Stomach (tissue), 19 donors: ENCODE measurements at places on chromosomes 7 and 10.
A peak's percentile ranks its signal among the peaks of the same experiment; 100 is the strongest.

- no peaks in the 10 kb centered on the region for H3K27me3 ChIP-seq
- H3K36me3 ChIP-seq = no peaks in the 10 kb centered on the region
- DNase-seq = no peak
- no peak overlapping the region for H3K4me3 ChIP-seq
- H3K4me1 ChIP-seq = peaks cover 5% of the 10 kb centered on the region
These were observed 19.2 kb upstream of the TNRC18 start for GRCh38 chr7:5442757-5443305.

DNA sequence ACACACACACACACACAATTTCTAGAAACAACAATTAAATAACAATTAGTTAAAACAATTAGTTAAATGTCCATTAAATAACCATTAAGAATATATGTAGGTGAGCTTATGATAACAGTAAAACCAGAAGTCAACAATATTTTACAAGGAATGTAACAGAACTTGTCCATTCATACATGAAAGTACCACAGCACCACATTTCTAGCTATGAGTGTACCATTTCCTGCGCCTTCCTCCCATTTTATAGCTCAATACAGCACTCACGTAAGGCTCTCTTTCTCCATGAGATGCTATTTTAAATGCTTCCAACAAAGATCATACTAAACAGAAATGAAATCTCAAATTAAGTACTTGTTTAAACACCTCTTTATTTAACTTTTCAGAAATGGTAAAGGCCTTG, 367.3 kb upstream of the ZWINT start:
- H3K4me1 ChIP-seq = no peaks in the 10 kb centered on the region
- H3K36me3 ChIP-seq = no peaks in the 10 kb centered on the region
- no peak for DNase-seq
- H3K27ac ChIP-seq = no peak overlapping the region

- H3K4me1 ChIP-seq = peaks cover 15% of the 10 kb centered on the region
- no peaks in the 10 kb centered on the region for H3K36me3 ChIP-seq
- H3K4me3 ChIP-seq = no peak overlapping the region
- H3K27ac ChIP-seq = peak overlapping the region; percentile 1
- no peak for DNase-seq
These were observed 25.2 kb upstream of the ITGB1 start for GRCh38 chr10:32982911-32983909.

DNA sequence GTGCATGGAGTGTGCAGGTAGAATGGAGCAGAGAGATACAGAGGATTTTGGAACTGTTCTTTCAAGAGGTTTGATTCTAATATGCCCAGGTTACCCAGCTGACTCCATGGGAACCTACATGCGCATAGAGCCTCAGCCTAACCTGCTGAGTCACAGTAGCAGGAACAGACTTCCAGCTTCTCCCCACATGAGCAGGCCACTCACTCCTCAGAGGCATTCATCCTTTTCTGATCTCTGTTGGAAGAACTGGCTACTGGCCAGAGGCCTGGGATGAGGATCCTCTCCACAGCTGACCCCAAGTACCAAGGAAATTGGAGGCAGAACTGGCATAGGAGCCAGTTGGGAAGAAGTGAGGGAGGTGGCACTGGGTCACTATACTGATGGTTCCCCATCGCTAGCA, 17.9 kb upstream of the CCSER2 start:
- no peaks in the 10 kb centered on the region for H3K36me3 ChIP-seq
- H3K4me3 ChIP-seq = no peak overlapping the region
- H3K27ac ChIP-seq = no peak overlapping the region
- H3K27me3 ChIP-seq = no peaks in the 10 kb centered on the region

DNA sequence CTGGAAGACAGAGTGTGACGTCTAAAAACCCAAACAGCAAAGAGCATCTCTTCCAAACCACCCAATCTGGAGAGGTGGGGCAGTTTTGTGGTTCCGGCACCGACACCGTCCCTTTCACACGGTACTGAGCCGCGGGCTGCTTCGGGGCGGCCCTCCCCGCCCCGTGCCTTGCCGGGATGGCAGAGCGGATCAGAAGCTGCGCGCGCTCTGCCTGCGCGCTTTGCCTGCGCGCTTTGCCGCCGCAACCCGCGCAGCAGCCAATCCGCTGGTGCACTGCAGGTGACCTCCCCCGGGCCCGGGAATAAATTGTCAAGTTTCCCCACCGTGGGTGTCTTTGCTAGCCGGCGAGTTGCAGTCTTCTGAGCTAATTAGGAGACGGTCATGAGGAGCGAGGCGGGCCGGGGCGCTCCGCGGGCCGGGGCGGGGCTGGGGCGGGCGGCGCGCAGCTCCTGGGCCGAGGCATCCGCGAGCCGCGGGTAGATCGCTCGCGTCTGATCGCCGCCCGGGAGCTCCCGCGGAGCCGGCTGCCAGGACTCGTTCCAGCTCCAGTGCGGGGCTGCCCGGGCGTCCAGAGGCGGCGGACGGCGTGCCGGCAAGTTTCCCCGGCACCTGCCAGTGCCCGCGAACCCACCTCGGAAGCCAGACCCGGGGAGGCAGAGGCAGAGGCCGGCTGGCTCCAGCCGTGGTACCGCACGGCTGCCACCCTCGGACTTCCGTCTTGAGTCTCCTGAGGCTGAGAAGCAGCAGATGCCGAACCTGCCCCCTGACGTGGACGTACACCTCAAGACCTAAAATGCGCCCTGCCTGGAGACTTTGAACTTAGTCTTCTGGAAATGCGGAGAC, 536.0 kb upstream of the GALNT17 start:
- peak; percentile 33 for DNase-seq
- no peak overlapping the region for H3K27ac ChIP-seq
- peak overlapping the region; percentile 51 for H3K4me3 ChIP-seq
- H3K27me3 ChIP-seq = no peaks in the 10 kb centered on the region
- no peaks in the 10 kb centered on the region for H3K36me3 ChIP-seq
- peaks cover 12% of the 10 kb centered on the region for H3K4me1 ChIP-seq

DNA sequence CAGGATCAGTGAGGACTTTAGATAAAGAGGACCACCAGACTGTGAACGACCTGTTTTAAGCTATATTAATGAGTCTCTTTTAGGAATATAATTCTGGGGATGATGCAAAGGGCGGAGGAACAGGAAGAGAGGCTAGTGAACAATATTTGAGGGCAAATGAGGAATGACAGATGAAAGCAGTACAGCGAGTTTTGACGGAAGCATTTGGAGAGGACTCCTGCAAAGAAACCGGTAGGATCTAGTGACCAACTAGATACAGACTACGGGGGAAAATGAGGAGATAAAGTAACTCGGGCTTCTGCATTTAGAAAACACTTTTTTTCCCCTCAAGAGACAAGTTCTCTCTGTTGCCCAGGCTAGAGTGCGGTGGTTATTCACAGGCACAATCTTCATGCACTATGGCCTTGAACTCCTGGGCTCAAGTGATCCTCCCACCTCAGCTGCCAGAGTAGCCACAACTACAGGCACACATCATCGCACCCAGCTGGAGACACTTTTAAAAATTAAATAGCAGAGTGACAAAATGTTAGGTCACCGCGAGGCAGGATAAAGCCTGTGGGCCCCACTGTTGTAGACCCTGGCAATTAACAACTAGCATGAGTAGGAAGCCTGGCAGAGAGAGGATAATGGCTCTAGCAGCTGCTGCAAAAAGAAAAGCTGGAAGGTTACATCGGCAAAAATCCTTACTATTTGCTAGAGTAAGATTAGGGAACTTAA, 143.2 kb downstream of the SRPK2 start:
- H3K4me3 ChIP-seq = no peak overlapping the region
- H3K27me3 ChIP-seq = no peaks in the 10 kb centered on the region

- DNase-seq = no peak
- no peak overlapping the region for H3K27ac ChIP-seq
- no peaks in the 10 kb centered on the region for H3K27me3 ChIP-seq
- no peaks in the 10 kb centered on the region for H3K4me1 ChIP-seq
- no peak overlapping the region for H3K4me3 ChIP-seq
These were observed 31.9 kb upstream of the AHR start for GRCh38 chr7:17266565-17266964.

GRCh38 chr10:114970515-114970914, 32.5 kb downstream of the TRUB1 start:
- no peak overlapping the region for H3K27ac ChIP-seq
- H3K4me3 ChIP-seq = no peak overlapping the region
- no peaks in the 10 kb centered on the region for H3K4me1 ChIP-seq
- H3K27me3 ChIP-seq = no peaks in the 10 kb centered on the region
- H3K36me3 ChIP-seq = peaks cover 19% of the 10 kb centered on the region

DNA sequence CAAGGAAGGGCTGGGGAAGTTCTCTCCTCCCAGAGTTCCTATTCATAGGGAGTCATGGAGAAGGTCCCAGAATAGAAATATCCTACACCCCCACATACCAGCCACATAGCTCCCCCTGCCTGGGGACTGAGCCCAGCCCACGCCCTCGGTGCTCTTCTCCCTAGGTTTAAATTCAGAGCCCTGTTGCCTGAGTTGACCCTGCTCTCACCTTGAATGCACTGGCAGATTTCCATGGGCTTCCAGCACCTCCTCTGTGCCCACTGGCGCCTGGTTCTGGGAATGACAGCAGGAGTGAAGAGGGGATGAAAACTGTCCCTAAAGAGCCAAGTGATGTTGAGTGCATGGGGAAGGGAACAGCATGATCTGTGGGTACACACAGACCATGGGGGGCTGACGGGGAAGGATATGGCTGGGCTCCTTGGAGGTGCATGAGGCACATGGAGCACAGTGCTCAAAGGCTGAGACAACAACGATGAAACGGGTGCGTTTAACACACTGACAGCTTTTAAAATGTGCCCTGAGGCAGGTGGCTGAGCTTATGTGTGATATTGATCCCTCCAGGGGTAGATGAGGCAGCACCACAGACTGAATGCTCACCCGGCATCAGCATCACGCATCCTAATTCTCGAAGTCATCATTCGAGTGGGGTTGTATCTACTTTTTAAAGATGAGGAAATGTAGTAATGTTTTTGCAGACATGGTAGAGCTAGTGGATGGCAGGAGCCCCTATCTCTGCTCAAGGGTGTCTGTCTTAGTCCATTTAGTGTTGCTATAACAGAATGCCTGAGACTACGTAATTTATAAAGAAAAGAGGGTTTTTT, 53.7 kb upstream of the IGFBP3 start:
- H3K36me3 ChIP-seq = no peaks in the 10 kb centered on the region
- DNase-seq = no peak
- peaks cover 17% of the 10 kb centered on the region for H3K4me1 ChIP-seq
- H3K4me3 ChIP-seq = no peak overlapping the region
- H3K27ac ChIP-seq = no peak overlapping the region

GRCh38 chr7:148723846-148724245, 25.1 kb downstream of the CUL1 start:
- no peak for DNase-seq
- no peaks in the 10 kb centered on the region for H3K36me3 ChIP-seq
- H3K4me1 ChIP-seq = peaks cover 97% of the 10 kb centered on the region
- no peak overlapping the region for H3K4me3 ChIP-seq

DNA sequence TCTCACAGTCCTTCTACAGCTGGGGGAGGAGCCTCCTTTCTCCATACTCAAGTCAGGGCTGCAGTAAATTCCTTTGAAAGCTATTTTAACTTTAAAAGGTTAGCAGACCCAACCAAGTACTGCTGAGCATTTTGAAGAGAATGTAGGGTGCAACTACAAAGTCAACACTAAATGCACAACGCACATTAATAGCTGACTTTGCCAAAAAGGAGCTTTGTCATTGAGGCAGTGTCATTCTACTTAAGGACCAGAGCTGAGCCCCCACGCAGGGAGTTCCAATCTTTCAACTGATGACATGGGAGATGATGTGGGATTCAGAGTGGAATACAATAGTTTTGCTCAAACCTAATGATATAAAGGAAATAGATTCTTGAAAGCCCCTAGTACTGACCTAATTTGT, 20.3 kb downstream of the TECTB start:
- H3K27me3 ChIP-seq = no peaks in the 10 kb centered on the region
- H3K27ac ChIP-seq = no peak overlapping the region
- no peaks in the 10 kb centered on the region for H3K4me1 ChIP-seq
- H3K4me3 ChIP-seq = no peak overlapping the region
- H3K36me3 ChIP-seq = no peaks in the 10 kb centered on the region
- no peak for DNase-seq

DNA sequence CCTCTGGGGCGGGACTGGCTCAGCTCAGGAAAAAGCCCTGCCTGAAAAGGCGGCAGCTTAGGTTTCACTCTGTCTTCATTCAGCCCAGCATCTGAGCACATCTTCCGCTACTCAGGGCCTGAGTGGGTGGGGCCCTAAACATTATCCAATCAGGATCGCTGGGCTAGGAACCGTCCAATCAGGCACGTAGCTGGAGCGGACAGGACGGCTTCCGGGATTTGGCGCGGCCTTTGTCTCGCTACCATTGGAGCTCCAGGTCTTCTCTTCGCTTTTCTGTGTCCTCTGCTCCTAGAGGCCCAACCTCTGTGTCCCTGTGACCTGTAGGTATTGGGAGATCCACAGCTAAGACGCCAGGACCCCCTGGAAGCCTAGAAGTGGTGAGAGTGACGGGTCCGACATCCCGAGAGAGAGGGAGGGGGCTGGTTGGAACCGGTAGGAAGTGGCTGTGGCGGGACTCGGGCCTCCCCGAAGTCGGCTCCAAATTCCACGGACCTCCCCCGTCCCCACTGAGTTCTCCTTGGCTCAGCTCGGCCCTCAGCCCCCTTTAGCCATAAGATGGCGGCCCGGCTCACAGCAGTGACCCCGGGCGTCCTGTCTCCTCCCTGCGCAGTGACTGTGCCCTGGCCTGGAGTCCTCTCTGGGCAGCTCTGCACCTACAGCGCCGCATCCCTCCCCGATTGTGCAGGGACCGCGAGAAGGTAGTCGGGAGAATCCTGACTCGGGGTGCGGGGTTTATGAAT, 99.1 kb downstream of the ZNF680 start:
- no peaks in the 10 kb centered on the region for H3K36me3 ChIP-seq
- DNase-seq = peak; percentile 83
- H3K27ac ChIP-seq = no peak overlapping the region
- peak overlapping the region; percentile 47 for H3K4me3 ChIP-seq
- H3K4me1 ChIP-seq = no peaks in the 10 kb centered on the region
- no peaks in the 10 kb centered on the region for H3K27me3 ChIP-seq

DNA sequence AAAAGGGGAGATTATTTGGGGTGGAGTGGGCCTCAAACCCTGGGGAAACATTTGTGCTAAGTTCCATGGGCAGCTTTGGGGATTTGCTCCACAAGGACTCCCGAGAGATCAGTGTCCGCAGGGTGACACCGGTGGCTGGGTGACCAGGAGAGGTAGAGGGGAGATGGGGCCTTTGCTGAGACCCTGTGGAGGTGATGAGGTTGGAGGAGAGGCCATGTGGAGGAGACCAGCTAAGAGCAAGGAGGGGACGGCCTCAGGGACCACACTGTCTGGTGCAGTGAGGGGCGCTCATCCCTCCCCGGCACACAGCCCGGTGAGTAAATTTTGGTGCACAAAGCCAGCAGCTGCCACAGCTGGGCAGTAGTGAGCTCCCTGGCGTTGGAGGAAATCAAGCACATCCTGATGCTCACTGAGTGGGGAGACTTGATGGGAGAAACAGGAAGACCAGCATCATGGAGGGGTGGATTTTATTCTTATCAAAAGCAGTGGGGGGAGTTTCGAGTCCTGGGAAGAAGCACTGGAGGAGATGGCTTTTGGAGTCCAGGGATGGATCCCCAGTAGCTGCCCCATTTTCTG, 20.2 kb upstream of the ELFN1 start:
- peaks cover 10% of the 10 kb centered on the region for H3K4me1 ChIP-seq
- peaks cover 36% of the 10 kb centered on the region for H3K27me3 ChIP-seq
- no peak overlapping the region for H3K27ac ChIP-seq
- no peaks in the 10 kb centered on the region for H3K36me3 ChIP-seq
- H3K4me3 ChIP-seq = no peak overlapping the region
